ENCODE measurements at places on chromosomes 5 and 9. TPM values are rescaled to one million over a fixed set of nuclear protein-coding genes. Genes with fewer than 3 reads are reported as not detected.

DNA sequence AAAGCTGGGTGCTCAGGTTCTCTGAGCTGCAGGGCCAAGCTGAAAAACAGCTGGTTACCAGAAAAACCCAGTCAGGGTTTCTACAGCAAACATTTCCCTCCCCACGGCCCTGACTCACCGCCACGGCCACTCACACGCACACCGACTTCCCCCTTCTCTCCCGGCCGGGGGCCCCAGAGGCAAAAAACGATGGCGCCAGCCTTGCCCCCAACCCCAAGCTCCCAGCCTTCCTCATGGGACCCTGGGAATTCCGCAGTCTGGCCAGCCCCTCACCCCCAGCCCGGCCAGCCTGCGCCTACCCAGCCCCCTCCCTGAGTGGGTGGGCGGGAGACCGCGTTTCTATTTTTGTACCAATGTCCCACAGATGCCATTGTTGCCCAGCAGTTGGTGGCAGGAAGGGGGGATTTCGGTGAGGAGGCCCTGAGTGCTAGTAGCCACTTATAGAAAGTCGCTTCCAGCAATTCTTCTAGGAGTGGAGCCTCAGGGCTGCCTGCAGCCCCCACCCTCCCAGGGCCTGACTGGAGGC, 18.4 kb downstream of the ENG start:
- no peak overlapping the region for H3K4me3 ChIP-seq
- peaks cover 38% of the 10 kb centered on the region for H3K4me1 ChIP-seq
- peaks cover 5% of the 10 kb centered on the region for H3K36me3 ChIP-seq
- peak overlapping the region; percentile 98 for H3K27ac ChIP-seq
- H3K27me3 ChIP-seq = no peaks in the 10 kb centered on the region

GRCh38 chr5:120367896-120368634, 96.0 kb upstream of the PRR16 start:
- no peak for DNase-seq
- no peaks in the 10 kb centered on the region for H3K36me3 ChIP-seq
- H3K4me1 ChIP-seq = peaks cover 5% of the 10 kb centered on the region
- no peak overlapping the region for H3K4me3 ChIP-seq

GRCh38 chr5:308672-309271, 12.7 kb upstream of the AHRR start:
- no peaks in the 10 kb centered on the region for H3K27me3 ChIP-seq
- no peak overlapping the region for H3K27ac ChIP-seq
- DNase-seq = peak; percentile 19
- peaks cover 1% of the 10 kb centered on the region for H3K4me1 ChIP-seq

DNA sequence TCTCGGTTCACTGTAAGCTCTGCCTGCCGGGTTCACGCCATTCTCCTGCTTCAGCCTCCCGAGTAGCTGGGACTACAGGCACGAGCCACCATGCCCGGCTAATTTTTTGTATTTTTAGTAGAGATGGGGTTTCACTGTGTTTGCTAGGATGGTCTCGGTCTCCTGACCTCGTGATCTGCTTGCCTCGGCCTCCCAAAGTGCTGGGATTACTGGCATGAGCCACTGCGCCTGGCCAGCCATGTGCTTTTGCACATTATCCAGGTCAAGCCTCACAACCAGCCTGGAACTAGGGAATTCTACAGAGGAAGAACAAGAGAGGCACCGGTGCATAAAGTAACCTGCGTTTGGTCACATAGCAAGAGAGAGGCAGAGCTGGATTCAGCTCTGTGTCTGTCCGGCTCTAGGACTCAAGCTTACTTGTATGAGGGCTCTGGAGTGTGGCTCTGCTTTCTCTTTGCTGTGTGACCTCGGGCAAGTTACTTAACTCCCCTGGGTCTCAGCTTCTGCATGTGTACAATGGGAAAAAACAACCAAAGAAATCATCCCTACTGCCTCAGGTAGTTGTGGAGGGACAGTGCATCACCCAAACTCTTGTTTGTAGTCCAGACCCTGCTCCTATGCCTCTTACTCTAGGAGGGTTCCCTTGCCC, 6.3 kb downstream of the FGF18 start:
- H3K27ac ChIP-seq = no peak overlapping the region
- H3K27me3 ChIP-seq = no peaks in the 10 kb centered on the region
- DNase-seq = no peak
- H3K4me3 ChIP-seq = no peak overlapping the region

DNA sequence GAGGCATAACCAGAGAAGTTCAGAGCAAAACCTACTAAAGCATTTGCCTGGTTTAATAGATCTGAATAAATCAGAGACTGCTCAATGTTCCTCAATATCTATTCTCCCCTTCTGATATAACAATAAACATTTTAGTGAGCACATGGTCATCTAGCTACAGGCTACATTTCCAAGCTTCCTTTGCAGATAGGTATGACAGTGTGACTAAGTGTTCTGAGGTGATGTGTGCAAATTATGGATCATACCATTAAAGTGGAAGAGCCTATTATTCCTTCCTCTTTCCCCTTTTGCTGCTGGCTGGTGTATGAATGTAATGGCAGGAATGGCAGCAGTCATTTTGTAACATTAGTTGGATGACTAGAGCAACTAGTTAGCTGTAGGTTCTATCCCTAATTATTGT, 285.8 kb upstream of the RASA1 start:
- no peaks in the 10 kb centered on the region for H3K27me3 ChIP-seq
- no peaks in the 10 kb centered on the region for H3K36me3 ChIP-seq

GRCh38 chr5:66805514-66806430, 209.6 kb downstream of the MAST4 start:
- no peaks in the 10 kb centered on the region for H3K4me1 ChIP-seq
- DNase-seq = no peak
- H3K4me3 ChIP-seq = no peak overlapping the region
- no peak overlapping the region for H3K27ac ChIP-seq

- no peaks in the 10 kb centered on the region for H3K27me3 ChIP-seq
- peaks cover 18% of the 10 kb centered on the region for H3K4me1 ChIP-seq
- no peak overlapping the region for H3K4me3 ChIP-seq
- H3K27ac ChIP-seq = no peak overlapping the region
Measured at GRCh38 chr9:89379031-89379430, 60.7 kb downstream of the SECISBP2 start.

The AFF4 gene
- polyA plus RNA-seq = 27.3 TPM

DNA sequence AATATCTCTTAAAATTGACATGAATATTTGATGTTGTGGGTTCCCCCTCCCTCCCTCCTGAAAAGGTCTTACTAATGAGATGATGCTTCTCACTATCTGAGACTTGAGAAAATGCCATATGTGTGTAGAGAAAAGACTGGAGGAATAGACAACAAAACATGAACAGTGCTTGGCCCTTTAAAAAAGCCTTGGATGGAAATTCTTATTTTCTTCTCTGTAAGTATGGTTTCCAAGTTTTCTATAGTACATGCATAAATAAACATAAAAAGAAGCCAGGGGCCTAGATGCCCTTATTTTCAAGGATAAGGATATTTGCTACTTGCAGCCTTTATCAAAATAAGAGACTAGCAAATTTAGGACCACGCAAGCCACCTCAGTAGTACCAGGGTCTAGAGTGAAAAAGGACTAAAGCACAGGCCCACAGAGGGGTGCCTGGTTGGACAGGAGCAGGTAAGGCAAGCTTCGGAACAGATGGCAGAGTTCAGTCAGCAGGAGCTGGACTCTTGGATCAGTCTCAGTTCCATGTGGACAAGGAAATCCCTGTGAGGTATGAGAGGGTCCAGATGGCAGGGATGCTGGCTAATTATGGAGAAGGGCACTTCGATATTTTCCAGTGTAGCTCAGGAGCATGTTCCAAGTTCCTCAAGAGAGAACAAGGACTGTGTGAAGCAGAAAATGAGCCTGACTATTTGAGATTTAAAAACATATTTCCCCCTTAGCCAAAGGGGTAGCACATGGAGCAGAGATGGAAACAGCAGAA, 4.6 kb upstream of the ANP32B start:
- peaks cover 2% of the 10 kb centered on the region for H3K4me1 ChIP-seq
- no peak overlapping the region for H3K4me3 ChIP-seq
- no peaks in the 10 kb centered on the region for H3K36me3 ChIP-seq
- no peaks in the 10 kb centered on the region for H3K27me3 ChIP-seq
- no peak overlapping the region for H3K27ac ChIP-seq
- no peak for DNase-seq

DNA sequence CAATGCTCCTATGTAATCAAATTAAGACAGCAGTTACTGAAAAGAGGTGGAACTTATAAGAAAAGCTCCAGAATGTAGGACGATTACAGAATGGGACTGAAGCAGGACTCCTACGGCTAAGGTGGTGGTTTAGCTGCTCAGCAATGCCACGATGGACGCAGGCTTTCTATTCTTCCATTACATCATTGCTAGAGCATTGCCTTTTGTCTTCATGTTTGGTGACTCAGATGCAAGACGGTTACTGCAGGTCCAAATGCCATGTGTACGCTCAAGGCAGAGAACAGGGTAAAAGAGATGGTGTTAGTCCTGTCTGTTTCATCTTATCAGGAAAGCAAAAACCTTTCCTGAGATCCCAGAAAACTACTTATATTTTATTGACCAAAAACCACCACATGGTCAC, 255.1 kb downstream of the ZSWIM6 start:
- no peak overlapping the region for H3K4me3 ChIP-seq
- peaks cover 21% of the 10 kb centered on the region for H3K27me3 ChIP-seq
- DNase-seq = no peak
- H3K4me1 ChIP-seq = no peaks in the 10 kb centered on the region

GRCh38 chr5:65577141-65577540, 14.0 kb downstream of the PPWD1 start:
- DNase-seq = peak; percentile 45
- no peak overlapping the region for H3K27ac ChIP-seq
- H3K27me3 ChIP-seq = no peaks in the 10 kb centered on the region
- no peak overlapping the region for H3K4me3 ChIP-seq
- H3K4me1 ChIP-seq = no peaks in the 10 kb centered on the region
- peaks cover 14% of the 10 kb centered on the region for H3K36me3 ChIP-seq

DNA sequence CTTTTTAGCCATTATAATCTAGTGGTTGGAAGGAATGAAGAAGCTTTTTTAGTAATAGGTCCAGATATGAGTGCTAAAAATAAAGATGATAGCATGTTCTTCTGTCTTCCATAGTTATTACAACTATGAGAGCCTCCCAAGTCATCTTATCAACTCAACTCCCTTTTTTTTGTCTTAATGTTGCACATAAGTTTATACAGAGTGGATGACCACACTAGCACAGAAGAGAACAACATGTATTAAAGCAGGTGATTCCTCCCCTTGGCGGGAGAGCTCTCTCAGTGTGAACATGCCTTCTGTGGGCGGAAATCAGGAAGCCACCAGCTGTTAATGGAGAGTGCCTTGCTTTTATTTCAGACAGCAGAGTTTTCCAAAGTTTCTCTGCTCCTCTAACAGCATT, 40.1 kb upstream of the STX17 start:
- H3K27ac ChIP-seq = no peak overlapping the region
- H3K4me3 ChIP-seq = no peak overlapping the region
- H3K4me1 ChIP-seq = peaks cover 5% of the 10 kb centered on the region
- no peak for DNase-seq
- peaks cover 6% of the 10 kb centered on the region for H3K36me3 ChIP-seq
- H3K27me3 ChIP-seq = no peaks in the 10 kb centered on the region

DNA sequence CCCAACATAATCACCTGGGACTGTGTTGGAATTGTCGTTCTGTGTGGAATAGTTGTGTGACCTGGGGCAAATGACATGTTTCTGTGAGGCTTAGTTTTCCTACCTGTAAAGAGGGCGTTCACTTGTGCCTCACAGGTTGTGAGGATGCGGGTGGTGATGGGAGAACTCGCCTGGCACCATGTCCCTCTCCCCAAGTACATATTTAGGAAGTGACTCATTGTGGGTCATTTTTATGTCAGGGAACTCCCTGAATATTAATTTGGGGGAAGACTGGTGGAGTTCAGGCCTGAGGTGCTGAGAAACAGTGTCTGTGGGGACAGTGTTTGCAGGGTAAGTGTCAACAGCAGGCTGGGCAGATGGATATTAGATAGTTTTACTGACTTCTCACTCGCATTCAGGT, 144.7 kb downstream of the KDM4C start:
- no peak overlapping the region for H3K27ac ChIP-seq
- 0 out of 2 replicates have a peak, but pooled peaks cover 2% of the 10 kb centered on the region for H3K36me3 ChIP-seq
- no peaks in the 10 kb centered on the region for H3K27me3 ChIP-seq
- peaks cover 1% of the 10 kb centered on the region for H3K4me1 ChIP-seq
- DNase-seq = peak; percentile 9

- no peak for DNase-seq
- peaks cover 6% of the 10 kb centered on the region for H3K4me1 ChIP-seq
- H3K4me3 ChIP-seq = no peak overlapping the region
- no peak overlapping the region for H3K27ac ChIP-seq
- H3K36me3 ChIP-seq = no peaks in the 10 kb centered on the region
Measured at GRCh38 chr9:129398101-129398960, 220.3 kb upstream of the IER5L start.

DNA sequence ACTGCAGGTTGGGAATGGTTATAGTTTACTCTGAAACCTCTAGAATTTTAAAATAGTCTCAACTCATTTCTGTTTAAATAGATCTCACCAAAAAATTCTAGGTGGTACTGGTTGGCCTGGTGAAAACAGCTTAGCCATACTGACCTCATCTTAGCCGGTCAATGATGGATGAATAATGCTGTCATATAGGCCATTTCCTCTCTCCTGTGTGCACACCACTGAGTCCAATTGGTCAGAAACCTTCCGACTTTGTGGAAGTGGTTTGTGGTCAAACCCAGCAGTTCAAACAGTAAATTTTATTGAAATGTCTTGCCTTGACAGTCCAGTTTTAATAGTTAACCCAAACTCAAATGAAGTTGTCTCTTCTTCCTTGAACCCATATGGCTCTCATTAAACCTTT, 98.6 kb downstream of the GIN1 start:
- no peak overlapping the region for H3K4me3 ChIP-seq
- H3K27me3 ChIP-seq = no peaks in the 10 kb centered on the region
- peaks cover 14% of the 10 kb centered on the region for H3K36me3 ChIP-seq
- H3K4me1 ChIP-seq = no peaks in the 10 kb centered on the region

DNA sequence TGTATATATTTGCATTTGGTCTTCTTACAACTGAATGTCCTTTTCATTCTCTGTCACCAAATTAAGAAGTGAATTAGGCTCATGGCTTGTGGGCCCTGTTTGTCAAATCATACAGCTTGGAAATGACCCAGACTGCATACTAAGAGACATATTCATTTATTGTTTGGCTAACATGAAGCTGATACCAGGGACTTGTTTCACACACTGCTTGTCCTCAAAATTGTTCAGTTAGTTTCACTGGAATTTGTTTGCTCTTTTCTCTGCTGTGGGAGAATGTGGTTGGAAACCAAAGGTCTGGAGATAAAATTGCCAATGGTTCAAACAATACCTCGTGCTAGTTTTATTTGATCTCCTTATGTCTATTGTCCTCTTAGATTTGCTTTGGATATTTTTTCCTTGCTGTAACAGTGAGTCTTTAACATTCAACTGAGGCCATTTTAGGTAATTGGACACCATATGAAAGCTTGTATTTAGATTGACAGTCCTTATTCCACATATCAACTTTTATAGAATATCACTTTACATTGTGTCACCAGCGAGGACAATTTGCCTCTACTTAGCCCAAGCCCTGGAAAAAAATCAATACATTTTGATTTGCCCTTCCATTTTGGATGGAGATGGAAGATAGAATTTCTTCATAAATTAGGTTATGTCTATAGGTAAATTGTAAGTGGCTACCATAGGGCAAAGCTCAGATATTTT, 144.3 kb upstream of the MTAP start:
- no peak overlapping the region for H3K4me3 ChIP-seq
- H3K27ac ChIP-seq = no peak overlapping the region
- H3K27me3 ChIP-seq = no peaks in the 10 kb centered on the region
- peaks cover 8% of the 10 kb centered on the region for H3K4me1 ChIP-seq
- no peaks in the 10 kb centered on the region for H3K36me3 ChIP-seq
